ENCODE measurements at places on chromosomes 6 and 20.

- no peak for DNase-seq
These were observed 71.4 kb upstream of the PBOV1 start for GRCh38 chr6:138289739-138290138.

- DNase-seq: no peak
These were observed 131.9 kb upstream of the BACH2 start for GRCh38 chr6:90428514-90428913.

GRCh38 chr6:138346302-138347195 lies 31.2 kb upstream of the SMIM28 start:
- DNase-seq: no peak

DNA sequence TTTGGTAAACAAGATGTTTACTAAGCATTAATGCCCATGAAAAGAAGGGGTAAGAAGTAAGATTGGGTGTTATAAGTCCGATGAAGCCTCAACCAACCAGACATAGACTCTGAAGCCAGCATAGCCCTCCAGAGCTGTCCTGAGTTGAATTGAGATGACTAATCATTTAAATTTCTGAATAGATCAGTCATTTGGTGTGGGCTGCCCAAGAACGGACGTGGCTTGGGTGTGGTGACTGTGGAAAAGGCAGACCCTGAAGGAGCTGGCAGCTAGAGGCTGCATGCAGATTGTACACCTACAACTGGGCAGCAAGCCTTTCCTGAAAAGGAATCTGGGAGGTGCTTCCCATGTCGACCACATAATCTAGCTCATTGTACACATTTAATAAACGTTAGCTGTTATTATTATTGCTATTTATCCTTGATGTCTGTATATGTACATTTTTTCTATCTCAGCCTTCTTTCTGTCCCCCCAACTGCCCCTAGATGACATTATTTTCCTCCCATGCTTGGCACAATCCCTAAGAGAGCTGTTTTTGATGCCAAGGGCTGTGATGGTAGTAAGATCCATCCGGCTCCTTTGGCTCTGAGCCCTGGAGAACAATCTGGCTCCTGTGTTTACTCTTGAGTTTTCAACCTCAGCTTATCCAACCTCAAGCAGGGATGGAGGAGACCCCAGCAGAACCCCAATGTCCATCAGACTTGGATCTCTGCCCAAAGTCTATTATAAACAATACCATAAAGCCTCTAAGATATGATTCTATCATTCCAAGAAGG lies 57.6 kb upstream of the JAG1 start:
- DNase-seq: no peak

- DNase-seq: no peak
These were observed 59.8 kb downstream of the SOD2 start for GRCh38 chr6:159633196-159633595.

DNA sequence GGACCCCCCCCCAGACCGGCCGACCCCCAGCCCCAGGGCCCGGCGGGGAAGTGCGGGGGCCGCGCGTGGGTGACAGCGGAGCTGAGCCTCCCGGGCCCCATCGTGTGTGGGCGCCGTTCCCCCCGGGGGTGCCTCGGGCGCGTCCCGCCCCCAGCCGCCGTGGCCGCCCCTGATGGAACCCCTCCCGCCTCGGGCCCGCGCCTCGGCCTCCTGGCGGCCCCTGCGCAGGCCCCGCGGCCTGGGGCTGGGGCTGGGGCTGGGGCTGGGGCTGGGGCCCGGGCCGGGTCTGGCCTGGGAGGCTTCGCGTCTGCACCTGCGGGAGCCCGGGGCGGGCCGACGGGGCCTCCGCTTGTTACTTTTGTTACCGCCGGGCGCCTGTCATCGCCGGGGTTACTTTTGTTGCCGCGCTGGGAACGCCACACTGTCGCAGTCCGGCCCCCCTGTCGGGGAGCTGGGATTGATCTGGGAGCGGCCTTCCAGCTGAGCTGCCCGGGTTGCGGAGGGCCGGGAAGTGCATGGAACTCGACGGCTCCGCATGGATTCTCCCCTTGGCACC lies 598 bp downstream of the OGFR start:
- no peak for DNase-seq

DNA sequence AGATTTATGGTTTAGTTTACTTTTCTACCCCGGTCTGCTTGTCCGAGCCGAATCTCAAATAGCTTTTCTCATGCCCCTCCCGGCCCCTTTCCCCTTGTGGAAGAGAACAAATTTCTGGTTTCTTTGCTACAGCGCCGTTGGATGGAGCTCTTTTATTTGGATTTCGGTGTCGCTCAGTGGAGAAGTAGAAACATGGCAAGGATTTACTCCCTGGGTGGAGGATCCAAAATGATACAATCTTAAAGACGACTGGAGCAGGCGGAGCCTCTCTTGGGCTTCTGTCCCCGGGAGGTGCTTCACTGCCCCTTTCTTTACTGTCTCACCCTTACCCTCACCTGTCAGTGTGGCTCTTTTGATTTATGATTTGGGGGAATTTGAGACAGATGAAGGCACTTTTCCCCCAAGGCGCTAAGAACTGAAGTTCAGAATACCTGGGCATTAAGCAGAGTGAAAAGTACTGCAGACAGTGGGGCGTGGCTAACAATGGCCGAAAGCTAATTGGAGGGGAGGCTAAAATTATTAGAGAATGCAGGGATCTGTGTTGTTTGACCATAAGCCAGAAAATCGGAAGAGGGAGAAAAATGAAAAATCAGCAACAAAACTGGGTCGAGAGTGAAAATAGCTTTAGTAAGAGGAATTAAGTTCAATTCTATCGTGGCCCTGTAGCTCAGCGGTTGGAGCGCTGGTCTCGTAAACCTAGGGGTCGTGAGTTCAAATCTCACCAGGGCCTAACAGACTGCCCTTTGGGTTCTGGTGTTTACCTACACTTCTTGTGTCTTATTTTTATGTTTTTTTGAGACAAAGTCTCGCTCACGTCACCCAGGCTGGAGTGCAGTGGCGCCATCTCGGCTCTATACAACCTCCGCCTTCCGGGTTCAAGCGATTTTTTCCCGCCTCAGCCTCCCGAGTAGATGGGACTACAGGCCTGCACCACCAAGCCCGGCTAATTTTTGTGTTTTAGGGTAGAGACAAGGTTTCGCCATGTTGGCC lies 145.1 kb upstream of the ZNF184 start:
- no peak for DNase-seq

- no peak for DNase-seq
These were observed 53.3 kb upstream of the PRL start for GRCh38 chr6:22350109-22350508.

DNA sequence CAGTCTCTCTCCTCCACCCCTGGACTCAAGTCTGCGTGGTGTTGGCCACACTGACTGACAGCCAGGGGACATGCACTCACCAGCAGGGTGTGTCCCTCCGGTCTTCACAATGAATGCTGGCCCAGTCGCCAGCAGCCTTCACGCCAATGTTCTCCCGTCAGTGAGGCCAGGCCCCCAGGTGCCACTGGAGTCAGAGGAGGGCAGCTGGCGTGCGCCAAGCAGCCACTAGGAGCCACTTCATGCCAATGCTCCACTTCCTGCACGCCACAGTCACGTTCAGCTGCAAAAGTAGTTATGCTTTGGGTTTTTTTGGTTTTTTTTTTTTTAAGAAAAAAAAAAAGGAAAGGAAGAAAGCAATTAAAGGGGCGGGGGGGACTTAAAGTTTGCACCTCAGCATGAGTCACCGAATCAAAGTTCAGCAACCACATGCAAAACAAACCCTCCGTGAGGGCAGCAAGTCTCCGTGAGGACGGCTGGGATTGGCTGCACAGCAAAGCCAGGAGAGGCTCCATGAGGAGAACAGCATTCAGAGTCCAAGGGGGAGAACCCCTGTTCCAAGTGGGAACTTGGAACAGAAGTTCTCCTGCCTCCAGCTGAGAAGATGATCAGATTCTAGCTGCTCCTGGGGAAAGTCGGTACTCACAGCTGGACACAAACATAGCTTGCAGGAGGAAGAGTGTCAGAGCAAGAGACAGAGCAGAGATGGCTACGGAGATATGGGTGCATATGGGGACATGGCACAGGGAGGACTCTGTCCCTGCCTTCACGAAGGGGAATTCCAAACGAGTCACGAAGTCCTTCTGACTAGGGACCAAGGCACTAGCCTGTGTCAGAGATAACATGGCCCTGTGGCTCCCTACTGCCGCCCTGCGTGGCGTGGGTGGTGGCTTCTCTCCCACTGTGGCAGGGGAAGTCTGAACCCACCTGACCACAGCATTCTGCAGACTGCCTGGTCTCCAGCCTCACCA lies at the start of gene ZC3H12D:
Gene ZC3H12D, minus strand, starts transcription at position 282 of the 968 bp plus-strand sequence. CDS start 10,471 bp downstream, outside the sequence.
- peak; percentile 60 for DNase-seq

DNA sequence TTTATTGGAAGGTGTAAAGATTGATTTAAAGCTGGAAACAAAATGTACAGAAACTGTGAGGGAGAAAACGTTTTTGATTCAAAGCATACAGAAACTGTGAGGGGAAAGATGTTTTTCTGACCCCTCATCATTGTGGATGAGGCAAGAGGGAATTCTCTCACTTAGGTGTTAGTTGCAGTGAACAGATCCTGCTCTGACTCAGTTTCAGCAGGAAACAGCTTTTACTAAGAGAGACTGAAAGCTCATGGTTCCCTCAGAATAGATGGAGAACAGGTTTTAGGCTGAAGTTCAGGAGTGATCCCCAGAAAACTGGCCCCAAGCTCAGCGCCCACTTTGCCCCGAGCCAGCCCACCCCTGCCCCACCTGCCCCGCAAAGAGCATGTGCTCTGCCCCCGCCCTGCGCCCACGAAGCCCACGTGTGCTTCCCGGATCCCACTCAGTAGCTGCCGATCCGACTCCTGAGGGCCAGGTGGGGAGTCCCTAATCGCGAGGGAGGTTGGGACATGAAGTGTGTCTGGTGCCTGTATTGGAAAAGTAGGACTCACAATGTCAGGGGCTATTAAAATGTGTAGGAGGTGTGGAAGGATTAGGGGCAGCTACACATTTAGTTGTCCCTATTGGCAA lies 41.2 kb downstream of the DUSP22 start:
- DNase-seq: no peak

- no peak for DNase-seq
These were observed 187.9 kb upstream of the ARID1B start for GRCh38 chr6:156589281-156589680.

- no peak for DNase-seq
These were observed 78.6 kb downstream of the TNFRSF21 start for GRCh38 chr6:47231151-47231550.

DNA sequence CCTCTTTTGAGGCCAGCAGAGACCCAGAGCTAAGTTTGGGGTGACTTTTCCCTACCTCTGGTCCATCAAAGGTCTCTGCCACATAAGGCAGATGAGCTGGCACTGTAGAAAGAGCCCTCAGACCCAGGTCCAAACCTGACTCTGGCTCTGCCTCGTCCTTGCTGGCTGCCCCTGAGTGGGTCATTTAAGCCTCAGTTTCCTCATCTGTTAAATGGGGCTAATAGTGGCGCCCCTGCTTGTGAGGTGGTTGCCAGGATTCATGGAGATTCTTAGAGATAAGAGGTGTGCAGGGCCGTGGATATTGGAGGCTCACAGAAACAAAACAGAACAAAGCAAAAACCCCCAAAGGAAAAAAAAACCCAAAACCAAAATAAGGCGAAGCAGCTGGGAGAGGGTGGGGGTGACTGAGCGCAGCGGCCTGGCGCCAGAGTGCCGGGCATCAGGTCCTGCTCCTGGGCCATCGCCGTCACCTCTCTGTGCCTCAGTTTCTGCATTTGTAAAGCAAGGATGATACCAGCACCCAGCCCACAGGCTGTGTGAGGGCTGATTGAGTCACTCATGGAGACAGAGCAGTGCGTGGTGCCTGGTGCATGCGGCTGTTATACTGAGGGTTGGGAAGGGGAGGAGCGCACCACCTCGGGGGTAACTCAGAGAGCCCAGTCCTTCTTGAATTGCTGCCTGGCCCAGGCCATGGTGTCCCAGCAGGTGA lies 133.8 kb upstream of the PTPN1 start:
- DNase-seq: no peak
